ENCODE measurements at places on chromosomes 5 and 9.

DNA sequence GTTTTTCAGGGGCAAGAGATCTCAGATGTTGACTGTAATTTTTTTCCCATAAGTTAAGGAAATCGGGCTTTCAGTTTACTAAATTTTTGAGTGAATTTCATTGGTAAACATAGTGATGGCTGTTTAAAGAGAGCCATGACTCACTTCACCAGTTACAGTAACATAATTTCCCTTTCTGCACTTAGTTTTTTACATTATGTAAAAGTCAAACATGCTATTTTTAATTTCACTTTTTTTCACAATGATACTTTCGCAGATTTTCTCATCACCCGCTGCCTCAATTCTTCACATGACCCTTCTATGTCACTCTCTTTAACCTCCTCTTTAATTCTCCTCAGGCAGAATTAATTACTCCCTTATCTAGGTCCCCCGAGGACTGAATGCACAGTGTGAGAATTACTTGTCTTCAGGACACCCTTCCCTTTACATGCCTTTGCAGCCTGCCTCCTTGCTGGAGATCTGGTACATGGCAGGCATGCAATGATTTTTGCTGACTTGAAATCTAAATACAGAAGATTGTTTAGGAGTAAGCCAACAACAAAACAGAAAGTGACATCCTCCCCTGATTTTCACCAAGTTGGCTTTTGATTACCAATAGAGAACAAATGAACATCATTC, 217.5 kb upstream of the S1PR3 start:
- no peak for DNase-seq

- DNase-seq: no peak
Measured at GRCh38 chr5:56487528-56488115, 254.5 kb upstream of the ANKRD55 start.

DNA sequence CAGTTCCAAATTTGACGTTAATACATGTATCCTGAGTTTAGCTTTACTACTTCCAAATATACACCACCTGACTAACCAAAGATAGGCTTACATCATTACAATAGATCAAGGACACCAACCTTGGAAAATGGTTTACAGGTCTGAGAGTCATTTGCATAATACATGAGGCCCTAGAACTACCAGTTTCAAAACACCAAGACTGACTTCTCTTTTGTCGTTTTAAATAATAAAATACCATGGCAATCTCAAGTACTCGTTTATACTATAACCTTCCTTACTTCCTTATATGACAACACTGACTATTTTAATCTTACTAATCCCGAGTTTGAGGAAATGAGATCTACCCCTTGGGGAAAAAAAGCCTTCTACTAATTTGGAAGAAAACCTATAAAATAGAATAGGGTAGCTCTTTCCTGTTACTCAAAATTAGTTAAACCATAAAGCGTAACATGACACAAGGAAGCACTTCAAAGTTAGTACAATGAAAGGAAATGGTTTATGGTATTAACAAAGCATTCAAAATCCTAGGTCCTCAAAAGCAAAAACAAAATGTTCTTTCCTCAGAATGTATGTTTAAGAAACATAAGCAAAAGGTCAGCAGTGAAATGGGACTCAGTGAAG, 42.1 kb downstream of the UBQLN1 start:
- peak; percentile 26 for DNase-seq

DNA sequence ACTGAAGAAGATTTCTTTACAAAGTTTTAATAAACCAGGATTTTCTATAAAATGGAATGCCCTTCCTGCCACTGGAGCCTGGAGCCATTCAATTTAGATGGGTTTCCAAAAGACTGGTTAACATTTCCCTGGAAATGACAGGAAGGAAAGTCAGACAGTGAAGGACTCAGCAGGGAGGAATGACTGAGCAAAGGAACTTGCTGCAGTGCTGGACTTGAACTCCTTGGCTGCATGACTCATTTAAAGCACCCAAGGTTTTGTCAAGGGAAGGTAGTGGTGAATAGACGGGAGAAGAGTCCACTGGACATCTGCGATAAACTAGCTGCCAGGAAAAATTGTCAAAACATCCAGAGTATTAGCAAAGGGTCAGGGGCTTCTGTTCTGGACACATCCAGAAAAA, 163.8 kb upstream of the SLC28A3 start:
- no peak for DNase-seq

- DNase-seq: no peak
Measured at GRCh38 chr5:66012271-66012670, 85.9 kb downstream of the ERBIN start.

- no peak for DNase-seq
Measured at GRCh38 chr5:83340511-83340918, 131.0 kb upstream of the VCAN start.

- peak; percentile 35 for DNase-seq
Measured at GRCh38 chr9:96618209-96619123, 1.2 kb downstream of the CDC14B start.

DNA sequence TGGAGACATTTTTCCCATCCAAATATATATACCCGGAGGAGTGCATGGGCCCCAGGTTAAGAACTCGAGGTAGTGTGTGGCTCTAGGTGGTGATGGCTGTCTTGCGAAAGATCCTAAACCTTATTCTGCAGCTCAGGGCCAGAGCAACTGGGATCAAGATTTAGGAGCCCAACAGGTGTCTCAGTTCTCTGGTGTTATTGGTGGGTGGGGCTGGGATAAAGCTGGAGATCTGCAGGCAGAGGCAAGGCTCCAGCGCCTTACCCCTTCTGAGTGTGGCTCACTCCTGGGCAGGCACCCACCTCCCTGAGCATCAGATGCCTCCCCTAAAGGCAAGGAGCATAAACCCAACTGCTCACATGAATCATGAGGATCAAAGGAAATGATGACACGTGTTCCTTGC, 11.2 kb downstream of the UBE2QL1 start:
- DNase-seq: no peak

- DNase-seq: no peak
Measured at GRCh38 chr5:16740811-16741392, 124.1 kb upstream of the RETREG1 start.

DNA sequence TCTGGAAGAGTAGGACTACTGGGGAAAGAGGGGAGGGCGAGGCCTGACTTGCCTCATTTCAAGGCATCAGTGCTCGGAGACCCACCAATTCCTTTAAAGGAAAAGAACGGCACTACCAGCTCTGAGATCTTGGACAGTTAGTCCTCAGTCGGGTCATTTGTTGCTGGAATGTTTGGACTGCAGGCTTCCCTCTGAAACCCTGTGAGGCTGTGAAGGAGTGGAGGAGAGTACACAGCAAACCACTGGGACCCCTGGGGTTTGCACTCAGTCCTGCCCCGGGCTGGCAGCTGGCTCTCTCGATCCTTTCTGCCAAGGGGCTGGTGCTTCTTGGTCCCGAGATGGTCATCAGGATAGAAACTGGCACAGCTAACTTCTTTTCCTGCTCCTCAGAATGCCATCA, 194.5 kb downstream of the TRIO start:
- DNase-seq: no peak

DNA sequence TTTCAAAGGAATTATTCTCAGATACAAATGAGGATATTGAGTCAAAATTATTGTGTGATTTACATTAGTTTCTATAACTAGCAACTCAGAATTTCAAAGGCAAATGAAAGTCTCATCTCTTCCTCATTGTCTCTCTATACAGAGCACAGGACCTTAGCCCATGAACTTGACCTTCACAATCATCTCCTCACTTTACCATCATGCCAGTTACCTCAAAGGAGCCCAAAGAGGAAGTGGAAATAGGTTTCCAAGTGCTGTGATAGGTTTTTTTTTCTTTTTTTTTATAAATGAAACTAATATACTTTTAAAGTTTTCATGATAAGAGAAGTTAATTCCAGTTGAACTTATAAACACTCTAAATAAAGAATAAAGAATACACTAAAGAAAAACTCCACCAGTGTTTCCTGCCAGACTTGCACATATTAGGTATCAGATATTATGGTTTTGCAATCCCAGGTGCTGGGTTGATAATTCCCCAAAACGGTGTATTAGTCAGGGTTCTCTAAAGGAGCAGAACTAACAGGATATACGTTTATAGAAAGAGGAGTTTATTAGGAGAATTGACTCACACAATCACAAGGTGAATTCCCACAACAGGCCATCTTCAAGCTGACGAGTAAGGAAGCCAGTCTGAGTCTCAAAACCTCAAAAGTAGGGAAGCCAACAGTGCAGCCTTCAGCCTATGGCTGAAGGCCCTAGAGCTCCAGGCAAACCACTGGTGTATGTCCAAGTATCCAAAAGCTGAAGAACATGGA, 50.1 kb upstream of the ADAMTS16 start:
- DNase-seq: no peak

GRCh38 chr5:120942596-120943350, 478.7 kb downstream of the PRR16 start:
- DNase-seq: no peak

GRCh38 chr5:89755024-89755423, 654.5 kb downstream of the CETN3 start:
- no peak for DNase-seq

- DNase-seq: no peak
Measured at GRCh38 chr5:128472036-128472435, 66.0 kb downstream of the FBN2 start.

- DNase-seq: no peak
Measured at GRCh38 chr9:120736881-120737280, 22.6 kb upstream of the MEGF9 start.

- no peak for DNase-seq
Measured at GRCh38 chr5:112109331-112110007, 309.6 kb downstream of the EPB41L4A start.

- no peak for DNase-seq
Measured at GRCh38 chr9:130973686-130974281, 34.7 kb upstream of the FIBCD1 start.

- DNase-seq: no peak
Measured at GRCh38 chr9:129146441-129146941, 31.6 kb downstream of the IER5L start.

- DNase-seq: no peak
Measured at GRCh38 chr9:70760228-70760627, 345.8 kb upstream of the KLF9 start.

- no peak for DNase-seq
Measured at GRCh38 chr5:156949424-156949823, 13.6 kb downstream of the TIMD4 start.

DNA sequence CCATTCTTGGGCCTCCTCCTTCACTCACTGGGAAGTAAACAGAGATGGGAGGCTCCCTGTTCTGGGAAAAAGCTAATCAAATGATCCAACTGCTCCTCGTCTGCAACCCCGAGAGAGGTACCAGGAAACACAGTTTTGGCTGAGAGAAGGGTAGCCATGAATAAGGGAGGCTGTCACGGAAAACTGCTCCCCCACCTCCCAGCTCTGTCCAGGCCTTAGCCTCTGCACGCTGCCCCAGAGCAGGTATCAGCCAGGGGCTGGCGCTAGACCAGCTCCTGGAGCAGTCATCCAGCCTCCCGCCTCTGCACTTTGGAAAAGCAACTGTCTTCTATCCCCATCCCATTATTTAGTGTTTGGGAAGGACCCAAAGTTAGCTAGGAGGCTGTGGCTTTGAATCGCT, 266.1 kb downstream of the NDUFS4 start:
- no peak for DNase-seq

DNA sequence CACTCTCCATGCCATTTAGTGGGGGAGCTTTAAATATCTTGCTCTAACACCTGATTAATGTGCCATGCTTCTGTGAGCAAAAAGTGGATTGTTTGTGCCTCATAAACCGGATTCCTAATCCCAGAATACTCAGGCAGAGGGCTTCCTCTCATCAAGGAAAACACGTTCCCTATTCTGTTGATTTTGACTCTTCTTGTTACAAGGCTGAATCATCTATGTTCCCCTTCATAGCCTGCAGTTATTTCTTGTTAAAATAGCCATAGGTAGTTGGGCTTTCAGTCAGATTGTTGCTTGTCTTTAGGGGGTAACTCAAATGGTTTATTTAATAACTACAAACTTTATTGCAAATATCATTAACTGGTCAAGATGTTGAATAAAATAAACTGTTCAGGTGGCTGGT, 26.6 kb downstream of the ROPN1L start:
- DNase-seq: no peak

DNA sequence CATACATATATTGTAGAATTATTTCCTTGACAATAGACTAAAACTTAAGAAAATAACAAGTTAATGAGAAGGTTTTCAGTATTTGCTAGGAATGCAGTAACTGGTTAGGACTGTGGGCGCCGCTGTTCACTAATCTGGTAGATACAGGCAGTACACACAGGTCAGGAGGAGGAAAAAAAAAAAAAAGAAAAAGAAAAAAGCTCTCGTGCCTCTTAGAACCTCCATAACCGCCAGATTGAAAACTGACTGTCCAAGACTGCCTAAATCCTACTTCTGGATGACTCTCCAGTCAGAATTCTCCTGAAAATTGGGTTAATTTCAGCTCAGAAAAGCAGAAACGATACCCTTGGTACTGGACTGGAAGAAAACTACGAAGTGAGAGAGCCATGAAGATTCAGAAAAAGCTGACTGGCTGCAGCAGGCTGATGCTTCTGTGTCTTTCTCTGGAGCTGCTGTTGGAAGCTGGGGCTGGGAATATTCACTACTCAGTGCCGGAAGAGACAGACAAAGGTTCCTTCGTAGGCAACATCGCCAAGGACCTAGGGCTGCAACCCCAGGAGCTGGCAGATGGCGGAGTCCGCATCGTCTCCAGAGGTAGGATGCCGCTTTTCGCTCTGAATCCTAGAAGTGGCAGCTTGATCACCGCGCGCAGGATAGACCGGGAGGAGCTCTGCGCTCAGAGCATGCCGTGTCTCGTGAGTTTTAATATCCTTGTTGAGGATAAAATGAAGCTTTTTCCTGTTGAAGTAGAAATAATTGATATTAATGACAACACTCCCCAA, at the start of gene PCDHGA1:
TSS of gene PCDHGA1 (plus strand) at position 216 of the 782 bp plus-strand sequence.
- DNase-seq: peak; percentile 27

DNA sequence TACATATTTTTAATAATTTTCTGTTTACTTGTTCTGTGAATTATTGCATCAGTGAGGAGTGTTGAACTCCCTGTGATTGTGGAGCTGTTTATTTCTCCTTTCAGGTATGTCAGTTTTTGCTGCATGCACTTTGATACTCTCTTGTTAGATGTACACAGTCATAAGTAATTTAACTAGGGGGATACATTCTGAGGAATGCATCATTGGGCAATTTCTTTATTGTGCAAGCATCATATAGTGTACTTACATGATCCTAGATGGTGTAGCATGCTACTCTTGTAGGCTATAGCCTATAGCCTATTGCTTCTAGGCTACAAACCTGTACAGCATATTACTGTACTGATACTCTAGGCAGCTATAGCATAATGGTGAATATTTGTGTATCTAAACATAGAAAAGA, 9.5 kb downstream of the DENND4C start:
- no peak for DNase-seq

DNA sequence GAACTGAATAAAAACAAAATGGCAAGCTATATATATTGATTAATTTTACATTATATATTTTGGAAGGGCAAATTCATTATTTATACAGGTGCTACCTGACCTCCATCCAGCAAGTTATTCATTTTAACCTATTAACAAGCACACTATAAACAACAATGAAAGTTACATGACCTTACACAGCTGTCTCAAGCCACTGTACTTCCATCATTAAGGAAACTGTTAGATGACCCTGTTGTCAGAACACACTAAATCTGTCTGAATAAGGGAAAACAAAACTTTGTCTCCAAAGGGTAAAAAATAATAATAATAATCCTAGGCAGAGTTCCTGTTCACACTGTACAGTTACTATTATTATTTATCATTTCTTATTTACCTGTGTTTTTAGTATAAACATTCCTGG, 44.0 kb downstream of the NFIB start:
- no peak for DNase-seq

GRCh38 chr5:17261075-17261474, 43.6 kb downstream of the BASP1 start:
- DNase-seq: no peak

GRCh38 chr9:86700629-86701028, 246.7 kb downstream of the GAS1 start:
- no peak for DNase-seq

Data from B cell (primary cell).